ENCODE measurements at places on chromosomes 11 and 22. TPM values are rescaled to one million over a fixed set of nuclear protein-coding genes. Genes with fewer than 3 reads are reported as not detected.

The INS gene
- total RNA-seq: not detected

The OR2AG2 gene
- total RNA-seq: 0.06 TPM

The CTTN gene
- 0.80 TPM for total RNA-seq

The TAF10 gene
- 154 TPM for total RNA-seq

The CELF1 gene
- 111 TPM for total RNA-seq

The MED19 gene
- 14.9 TPM for total RNA-seq

The FXYD6 gene
- not detected for total RNA-seq

The KCNE3 gene
- 0.22 TPM for total RNA-seq

The OR5P2 gene
- total RNA-seq: not detected

The IL17REL gene
- total RNA-seq: not detected

The SLC22A25 gene
- not detected for total RNA-seq

The P2RY6 gene
- total RNA-seq: not detected

The TCN1 gene
- not detected for total RNA-seq

The HPX gene
- 0.52 TPM for total RNA-seq

The ART5 gene
- not detected for total RNA-seq

The LINC01488 gene
- not detected for total RNA-seq

The C11orf86 gene
- total RNA-seq: not detected

The LRRC74B gene
- total RNA-seq: not detected

The NPAS4 gene
- total RNA-seq: not detected

The DRD4 gene
- 0.82 TPM for total RNA-seq

The SCO2 gene
- total RNA-seq: 5.6 TPM

The PATE4 gene
- not detected for total RNA-seq

The VSIG10L2 gene
- not detected for total RNA-seq

The CLMP gene
- 0.19 TPM for total RNA-seq

The CACNA1I gene
- total RNA-seq: 30.1 TPM

The ZBTB16 gene
- 19.1 TPM for total RNA-seq

The CCDC116 gene
- 0.20 TPM for total RNA-seq

The RAB30 gene
- total RNA-seq: 76.2 TPM

The C22orf42 gene
- total RNA-seq: not detected

The RFPL1 gene
- not detected for total RNA-seq

The NAT10 gene
- total RNA-seq: 50.1 TPM

The KIRREL3 gene
- not detected for total RNA-seq

The SHANK3 gene
- total RNA-seq: not detected

The LRRC32 gene
- 2.4 TPM for total RNA-seq

The VWCE gene
- 0.64 TPM for total RNA-seq

The MRE11 gene
- 18.6 TPM for total RNA-seq

The CDCA5 gene
- total RNA-seq: 0.84 TPM

The OR10G4 gene
- total RNA-seq: not detected

The SMC1B gene
- not detected for total RNA-seq

The MOGAT2 gene
- not detected for total RNA-seq

The SSH3 gene
- 8.5 TPM for total RNA-seq

The PLAAT3 gene
- 2.4 TPM for total RNA-seq

The OLFML1 gene
- total RNA-seq: not detected

The CWC15 gene
- total RNA-seq: 121 TPM

The MFRP gene
- total RNA-seq: not detected
